ENCODE measurements at places on chromosomes 11 and 22.

DNA sequence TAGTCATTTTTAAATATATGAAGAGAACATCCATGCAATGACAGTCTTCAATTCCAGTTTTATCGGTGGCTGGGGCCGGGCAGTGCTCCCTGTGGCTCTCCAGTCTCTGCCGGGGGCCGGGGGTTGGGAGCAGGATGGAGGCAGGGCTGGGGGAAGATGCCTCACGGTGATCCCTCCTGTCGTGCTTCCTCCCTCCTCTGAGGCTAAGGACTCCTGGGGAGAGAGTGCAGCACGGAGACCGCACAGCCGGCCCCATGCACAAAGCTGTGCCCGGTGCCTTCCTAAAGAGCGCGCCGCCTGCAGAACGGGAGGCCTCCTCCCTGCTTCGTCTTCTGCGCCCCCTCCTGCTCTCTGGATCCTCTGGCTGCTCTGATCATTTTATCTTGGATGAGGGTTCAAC lies 20.5 kb downstream of the GAL start:
- no peak for DNase-seq

DNA sequence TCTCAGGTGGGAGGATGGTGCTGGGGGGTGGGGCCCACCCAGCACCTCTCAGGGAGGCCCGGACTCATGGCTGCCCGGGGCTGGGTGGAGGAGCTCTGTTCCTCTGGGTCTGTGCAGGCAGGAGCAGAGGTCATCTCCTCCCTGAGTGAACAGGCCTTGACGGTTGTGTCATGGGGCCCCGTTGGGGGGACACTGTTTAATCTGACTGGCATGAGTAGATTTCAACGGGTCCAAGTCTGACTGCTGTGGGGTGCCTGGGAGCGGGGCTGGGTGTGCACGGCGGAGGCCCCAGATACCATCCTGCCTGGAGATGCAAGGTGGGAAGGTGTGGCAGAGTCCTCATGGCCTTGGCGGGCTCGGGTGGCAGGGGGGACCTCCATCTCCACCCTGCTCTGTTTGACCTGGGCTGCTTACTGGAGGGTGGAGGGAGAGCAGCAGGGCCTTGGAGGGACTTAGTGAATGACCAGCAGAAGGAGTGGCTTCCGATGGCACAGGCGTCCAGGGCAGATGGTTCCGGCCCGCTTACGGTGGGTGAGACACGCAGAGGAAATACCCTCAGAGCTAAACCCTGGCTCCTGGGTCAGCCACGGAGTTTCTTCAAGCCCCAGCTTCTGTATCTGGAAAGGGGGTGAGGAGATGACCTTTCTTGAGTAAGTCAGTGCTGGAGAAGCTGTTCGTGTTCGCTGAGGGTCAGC lies 48.7 kb downstream of the SMIM38 start:
- no peak for DNase-seq

DNA sequence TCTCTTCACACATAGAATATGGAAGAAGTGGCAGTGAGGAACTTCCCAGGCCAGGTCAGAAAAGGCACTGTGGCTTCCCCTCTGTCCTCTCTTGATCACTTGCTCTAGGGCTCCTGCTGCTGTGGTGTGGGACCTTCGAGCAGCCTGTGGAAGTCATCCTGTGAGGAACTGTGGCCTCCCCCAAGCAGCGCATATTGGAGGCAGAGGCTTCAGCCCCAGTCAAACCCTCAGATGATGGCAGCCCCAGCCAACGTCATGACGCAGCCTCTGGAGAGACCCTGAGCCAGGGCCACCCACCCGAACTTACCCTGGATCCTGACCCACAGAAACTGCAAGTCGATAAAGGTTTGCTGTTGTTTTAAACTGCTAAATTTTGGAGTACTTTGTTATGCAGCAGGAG lies 444.9 kb downstream of the TBC1D22A start:
- DNase-seq, result no peak

DNA sequence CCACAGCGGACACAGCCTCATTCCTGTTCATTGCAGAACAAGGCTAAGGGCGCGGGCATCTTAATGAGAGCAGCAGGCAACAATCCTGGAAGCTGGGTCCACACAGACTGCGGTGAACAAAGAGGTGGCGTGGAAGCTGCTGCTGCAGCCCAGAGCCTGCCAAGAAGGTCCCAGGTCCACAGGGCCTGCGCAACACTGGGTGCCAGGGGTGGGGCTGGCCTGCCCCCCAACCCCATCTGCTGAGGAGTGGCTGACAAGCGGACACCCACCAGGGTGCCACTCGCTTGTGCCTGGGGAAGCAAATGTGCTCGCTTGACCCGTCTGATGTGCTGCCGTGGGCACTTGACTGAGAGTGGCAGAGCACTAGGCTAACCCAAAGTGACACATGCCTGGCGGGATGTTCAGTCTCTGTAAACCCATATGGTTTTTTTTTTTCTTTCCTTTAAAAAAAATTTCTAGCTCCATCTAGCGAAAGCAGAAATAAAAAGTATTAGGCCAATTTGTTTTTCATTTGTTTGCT lies 83.2 kb upstream of the PITPNB start:
- DNase-seq, result no peak

DNA sequence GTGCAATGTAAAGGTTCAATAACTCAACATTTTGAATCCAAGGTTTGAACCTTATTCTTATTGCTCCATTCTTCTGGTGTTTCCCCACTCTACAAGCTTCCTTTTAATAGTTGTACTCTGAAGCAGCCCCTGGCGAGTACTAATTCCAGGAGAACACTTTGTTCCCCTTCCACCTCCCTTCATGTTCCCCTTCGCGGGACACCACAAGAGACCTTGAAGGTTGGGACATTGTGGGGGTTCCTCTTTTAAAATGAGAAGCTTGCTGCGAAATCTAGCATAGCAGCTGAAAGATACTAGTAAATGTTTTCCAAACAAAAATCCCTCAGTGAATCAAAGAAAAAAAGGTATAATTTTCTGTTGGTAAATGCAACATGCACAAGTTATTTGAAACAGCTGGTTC lies 626.3 kb upstream of the LRRC4C start:
- DNase-seq, result no peak

DNA sequence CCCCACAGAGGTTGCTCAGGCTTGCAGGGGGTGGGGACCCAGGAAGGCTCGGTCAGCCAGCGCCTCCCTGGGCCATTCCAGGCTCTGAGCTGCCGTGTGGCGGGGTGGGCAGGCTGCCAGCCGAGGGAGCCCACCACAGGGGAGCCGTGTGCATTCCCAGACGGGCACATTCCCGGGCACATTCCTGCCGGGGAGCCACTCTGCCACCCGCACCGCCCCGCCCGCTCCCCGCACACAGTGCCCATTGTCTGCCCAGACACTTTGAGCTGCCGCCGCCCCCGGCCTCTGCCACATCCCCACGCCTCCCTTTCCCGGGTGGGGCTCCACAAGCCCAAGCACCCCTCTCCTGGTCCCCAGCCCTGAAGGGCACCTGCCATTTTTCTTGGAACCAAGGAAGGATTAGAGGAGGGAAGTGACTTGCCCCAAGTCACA lies 27.4 kb downstream of the RPL3 start:
- DNase-seq, result no peak

DNA sequence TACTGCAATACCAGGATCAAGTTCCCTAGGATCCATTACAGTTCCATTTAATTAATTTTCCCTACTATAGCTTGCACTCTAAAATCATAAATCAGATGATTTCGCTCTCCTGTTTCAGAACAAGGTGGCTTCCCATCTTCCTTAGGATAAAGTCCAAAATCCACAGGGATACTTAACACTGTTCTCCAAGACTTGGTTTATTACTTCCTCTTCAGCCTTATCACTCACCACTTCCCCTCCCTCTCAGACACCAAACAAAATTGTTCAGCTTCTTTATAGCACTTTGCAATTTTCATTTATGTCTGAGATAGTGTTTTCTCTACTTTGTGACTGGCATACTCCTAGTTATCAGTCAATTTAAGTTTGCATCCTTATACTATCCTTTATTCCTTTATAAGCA lies 124.6 kb downstream of the GRIA4 start:
- no peak for DNase-seq

DNA sequence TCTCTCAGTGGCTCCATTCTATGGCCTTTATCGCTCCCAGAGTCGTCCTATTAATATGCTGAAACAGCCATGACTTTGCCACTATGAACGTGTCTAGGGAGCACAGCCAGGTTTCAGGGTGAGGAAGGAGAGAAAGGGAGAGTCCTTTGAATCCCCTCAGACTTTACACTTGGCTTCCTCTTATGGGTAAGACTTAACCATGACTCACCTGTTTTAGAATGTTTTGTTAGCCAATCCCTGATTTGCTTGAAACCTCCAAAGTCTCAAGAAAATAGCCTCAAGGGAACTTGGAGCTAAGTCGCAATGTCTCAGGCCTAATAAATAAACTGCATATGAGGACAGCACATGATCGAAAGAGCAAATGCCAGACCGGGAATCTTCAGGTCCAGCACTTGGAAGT lies 131.2 kb upstream of the RCN1 start:
- DNase-seq, result no peak

DNA sequence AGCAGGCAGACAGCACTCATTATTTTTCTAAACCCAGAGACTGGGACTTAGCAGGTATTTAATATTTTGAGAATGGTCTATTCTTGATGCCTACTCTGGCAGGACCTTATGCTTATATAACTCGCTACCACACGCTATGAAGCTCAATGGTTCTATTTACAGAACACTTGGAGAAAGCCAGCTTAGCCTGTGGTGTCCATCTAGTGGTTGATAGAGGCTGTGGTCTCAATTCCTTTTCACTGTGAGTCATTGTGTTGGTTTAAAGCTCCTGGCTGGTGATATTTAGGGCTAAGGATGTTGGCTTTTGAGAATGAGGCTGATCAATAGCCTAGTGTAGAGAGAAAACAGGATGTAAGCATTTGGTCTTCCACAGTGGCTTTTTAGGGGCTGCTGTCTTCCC lies 206.4 kb downstream of the DBX1 start:
- DNase-seq, result no peak

All from activated T-helper 1 cell treated with anti-CD3 and anti-CD28 coated beads, Interleukin-2, amount 50 U/mL, for 16 hours (primary cell).